ENCODE measurements at places on chromosomes 7 and 10.

DNA sequence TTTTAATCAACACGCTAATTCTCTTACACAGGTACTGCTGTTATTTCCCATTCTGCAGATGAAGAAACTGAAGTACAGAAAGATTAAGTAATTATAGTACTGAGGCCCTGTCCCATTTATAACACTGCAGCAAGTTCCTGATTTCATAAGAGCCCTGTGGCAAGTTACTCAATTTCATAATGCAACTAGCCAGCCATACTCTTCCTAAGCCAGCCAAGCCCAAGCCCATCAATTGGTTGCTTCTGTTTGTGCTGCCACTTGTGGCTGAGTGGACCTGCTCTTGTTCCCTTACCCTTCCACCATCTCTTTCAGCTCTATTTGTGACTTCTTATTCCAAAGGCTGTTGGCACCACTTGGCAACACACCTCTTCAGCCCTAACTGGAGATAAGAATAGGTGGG is 19.7 kb upstream of the PRPF18 start:
- no peak for DNase-seq

DNA sequence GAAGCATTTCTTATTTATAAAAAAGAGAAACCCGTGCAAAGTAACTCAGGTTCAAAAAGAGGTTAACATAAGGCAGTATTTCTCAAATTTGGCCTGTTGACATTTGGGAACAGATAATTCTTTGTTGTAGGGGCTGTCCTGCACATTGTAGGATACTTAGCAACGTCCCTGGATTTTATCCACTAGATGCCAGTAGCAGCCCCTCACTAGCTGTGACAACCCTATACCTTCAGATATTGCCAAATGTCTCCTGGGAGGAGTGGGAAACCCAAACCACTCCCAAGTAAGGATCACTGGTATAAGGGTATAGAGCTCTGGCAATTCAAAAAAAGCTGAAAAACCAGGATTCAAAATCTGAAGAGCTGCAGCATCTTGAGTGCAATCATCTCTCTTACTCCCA is 202.3 kb upstream of the PRKCQ start:
- no peak for DNase-seq

GRCh38 chr7:66627881-66628360 is 760 bp upstream of the KCTD7 start:
- no peak for DNase-seq

- no peak for DNase-seq
Observed at GRCh38 chr10:67669978-67670377, 26.0 kb downstream of the CTNNA3 start.

GRCh38 chr7:115146148-115146547 is 224.3 kb downstream of the MDFIC start:
- no peak for DNase-seq

DNA sequence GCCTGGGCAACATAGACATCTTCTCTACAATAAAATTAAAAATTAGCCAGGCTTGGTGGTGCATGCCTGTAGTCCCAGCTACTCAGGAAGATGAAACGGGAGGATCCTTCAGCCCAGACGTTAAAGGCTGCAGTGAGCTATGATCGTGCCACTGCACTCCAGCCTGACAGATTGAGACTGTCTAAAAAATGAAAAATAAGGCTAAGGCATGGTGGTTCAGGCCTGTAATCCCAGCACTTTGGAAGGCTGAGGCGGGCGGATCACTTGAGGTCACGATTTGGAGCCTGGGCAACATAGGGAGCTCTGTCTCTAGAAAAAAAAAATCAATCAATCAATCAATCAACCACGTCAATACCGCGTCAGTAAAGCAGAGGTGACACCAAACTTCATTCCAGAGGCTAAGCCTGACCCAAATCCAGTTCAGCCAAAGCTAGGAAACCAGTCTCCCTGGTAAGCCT is 31.1 kb downstream of the MRPS24 start:
- DNase-seq, result no peak

DNA sequence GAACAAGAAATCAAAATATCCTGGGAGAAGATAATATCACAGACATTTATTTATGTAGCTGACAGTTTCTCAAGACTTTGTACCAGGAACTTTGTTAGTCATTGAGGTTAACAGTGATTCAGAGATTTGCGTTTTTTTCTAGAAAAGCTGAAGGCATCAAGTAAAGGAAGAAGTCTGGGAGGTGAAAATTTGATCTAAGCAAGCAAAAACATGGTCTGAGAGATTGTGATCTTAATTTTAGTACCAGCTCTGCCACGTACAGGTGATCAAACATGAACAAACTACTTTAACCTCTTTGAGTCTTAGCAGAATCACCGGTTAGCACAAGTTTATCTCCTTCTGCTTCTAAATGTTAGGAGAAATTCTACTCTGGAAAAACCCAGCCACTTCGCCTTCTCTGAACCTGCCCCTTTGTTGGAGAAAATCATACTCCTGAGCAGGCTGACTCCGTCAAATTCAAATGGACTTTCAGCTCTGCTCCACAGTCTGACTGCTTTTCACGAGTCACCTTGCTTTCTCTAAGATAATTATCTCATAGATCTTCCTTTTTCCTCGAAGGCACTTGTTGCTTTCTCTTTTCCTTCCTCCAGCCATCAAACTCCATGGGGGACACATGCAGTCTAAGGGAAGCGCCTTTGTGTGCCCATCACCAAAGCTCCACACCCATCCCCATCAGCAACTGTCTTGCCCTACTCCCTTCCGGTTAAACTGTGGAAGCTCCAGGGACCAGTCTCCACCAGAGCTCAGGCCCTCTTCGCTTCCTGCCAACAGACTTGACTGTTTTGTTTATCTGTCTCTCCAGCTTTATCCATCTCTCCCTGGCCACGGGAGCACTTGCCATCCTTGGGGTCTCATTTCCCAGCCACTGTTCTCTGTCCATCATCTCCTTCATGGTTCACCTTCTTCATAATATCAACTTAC is 86.3 kb downstream of the PRKCQ start:
- DNase-seq, result no peak

GRCh38 chr7:30162133-30162532 is 27.3 kb downstream of the MTURN start:
- no peak for DNase-seq

GRCh38 chr10:71035511-71036296 is 147.3 kb upstream of the PCBD1 start:
- DNase-seq, result no peak

- DNase-seq, result no peak
Observed at GRCh38 chr7:51244885-51245284, 71.7 kb downstream of the COBL start.

GRCh38 chr10:95289003-95289920 is 1.5 kb downstream of the PDLIM1 start:
- DNase-seq, result no peak

GRCh38 chr10:96846926-96847325 is 14.8 kb downstream of the LCOR start:
- DNase-seq, result no peak

DNA sequence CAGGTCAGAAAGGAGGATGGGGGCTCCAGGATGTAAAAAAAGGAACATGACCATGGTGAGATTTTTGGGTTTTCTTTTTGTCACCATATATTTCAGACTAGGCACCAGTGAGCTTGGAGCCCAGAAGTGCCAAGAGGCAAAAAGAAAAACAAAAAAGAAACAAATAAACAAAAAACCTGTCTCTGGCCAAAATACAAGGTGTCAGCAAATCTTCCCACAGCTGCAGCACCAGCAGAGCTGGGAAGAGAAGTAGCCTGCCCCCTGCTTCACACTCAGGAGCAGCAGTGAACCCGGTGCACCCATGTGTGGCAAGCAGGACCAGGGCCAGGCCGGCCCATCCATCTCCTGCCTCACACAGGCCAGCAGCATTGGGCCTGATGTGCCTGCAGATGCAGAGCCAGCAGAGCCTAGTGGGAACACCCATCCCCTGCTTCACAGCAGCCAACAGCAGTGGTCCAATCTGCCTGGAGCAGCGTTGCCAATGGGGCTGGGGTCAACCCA is 34.7 kb upstream of the C10orf71 start:
- no peak for DNase-seq

GRCh38 chr7:143279186-143280098 is 5.3 kb upstream of the TMEM139 start:
- DNase-seq, result no peak

DNA sequence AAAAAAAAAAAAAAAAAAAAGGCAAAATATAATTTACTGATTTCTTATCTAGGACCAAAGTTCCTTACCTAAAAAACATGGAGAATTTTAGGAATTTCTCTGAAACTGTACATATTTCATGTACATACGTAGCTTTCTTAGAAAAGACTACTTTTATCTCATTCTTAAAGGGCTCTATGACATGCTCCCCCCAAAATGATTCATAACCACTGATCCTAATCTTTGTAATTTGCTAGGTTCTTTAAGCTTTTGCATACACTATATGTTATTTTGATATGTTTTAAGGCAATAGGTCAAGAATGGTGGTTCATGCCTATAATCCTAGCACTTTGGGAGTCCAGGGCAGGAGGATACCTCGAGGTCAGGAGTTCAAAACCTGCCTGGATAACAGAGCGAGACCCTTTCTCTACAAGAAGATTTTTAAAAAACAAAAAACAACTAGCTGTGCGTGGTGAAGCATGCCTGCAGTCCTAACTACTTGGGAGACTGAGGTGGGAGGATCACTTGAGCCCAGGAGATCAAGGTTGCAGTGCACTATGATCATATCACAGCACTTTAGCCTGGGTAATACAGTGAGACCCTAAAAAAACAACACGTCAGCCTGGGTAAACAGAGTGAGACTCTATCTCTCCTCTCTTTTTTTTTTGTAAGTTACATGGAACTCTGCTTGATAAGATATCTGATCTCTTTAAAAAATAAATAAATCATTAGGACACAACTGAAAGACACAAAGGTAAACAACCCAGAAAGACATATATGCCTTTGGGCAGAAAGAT is 54.8 kb downstream of the ATAD1 start:
- DNase-seq, result no peak

GRCh38 chr7:38160003-38160571 is 18.0 kb upstream of the STARD3NL start:
- no peak for DNase-seq

GRCh38 chr10:131083915-131084790 is 227.4 kb downstream of the TCERG1L start:
- DNase-seq, result no peak

DNA sequence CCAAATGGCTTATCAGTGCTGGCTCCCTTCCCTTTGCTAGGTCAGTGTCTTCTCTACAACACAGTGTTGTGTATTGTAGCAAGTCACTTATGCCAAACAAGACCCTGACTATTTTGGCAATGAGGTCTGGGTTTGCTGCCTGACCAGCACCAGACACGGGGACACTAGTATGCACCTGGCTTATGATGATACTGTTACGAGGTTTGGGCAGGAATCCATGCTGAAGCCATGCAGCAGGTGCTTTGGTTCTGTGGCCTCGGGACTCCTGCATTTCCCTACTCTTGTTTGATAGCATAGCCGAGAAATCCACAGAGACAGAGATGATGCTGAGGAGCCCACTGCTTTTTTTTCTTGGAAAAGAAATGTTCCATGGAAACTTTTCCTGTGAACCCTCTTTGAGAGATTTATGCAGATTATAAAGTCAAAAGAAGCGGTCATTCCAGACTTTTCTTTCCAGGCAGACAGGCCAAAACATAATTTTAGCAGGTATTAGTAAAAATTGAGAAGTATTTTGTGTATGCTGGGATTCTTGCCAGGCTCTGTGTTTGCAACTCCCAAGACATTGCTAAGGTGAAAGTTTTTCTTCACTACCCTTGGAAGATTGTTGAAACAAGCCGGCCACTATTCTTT is 291.1 kb downstream of the BBS9 start:
- DNase-seq, result no peak

DNA sequence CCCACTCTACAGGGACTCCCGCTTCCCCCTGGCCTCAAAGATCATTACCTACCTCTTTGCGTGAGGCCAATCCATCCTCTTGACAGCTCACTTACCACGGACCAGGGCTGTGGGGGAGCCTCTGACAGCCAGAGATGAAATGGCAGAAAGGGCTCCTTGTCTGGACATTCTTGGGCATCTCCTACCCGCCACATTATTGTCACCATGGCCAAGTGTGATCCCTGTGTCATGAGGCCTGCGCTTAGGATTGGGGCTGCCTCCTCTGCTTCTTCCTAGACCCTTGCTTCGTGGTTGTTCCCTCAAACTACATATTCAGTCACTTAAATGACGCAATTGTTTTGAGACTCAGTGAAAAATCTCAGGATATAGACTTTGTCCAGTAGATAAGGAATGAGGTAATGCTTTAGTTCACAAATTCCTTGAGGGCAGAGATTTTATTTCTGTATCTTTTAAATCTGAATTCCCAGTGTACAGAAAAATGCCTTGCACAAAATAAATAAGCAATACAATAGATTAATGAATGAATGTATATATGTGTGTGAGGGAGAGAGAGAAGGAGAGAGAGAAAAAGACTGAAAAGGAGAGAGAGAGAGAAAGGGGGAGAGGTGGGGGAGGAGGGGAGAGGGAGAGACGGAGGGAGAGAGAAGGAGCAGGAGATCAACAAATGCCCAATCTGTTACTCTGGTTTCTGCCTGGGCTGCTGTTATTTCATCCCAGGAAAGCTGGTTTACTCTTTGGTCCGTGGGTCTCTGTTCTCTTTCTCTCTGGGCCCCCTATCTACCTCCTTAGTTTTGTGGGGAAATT is 159.0 kb downstream of the PLXNA4 start:
- no peak for DNase-seq

DNA sequence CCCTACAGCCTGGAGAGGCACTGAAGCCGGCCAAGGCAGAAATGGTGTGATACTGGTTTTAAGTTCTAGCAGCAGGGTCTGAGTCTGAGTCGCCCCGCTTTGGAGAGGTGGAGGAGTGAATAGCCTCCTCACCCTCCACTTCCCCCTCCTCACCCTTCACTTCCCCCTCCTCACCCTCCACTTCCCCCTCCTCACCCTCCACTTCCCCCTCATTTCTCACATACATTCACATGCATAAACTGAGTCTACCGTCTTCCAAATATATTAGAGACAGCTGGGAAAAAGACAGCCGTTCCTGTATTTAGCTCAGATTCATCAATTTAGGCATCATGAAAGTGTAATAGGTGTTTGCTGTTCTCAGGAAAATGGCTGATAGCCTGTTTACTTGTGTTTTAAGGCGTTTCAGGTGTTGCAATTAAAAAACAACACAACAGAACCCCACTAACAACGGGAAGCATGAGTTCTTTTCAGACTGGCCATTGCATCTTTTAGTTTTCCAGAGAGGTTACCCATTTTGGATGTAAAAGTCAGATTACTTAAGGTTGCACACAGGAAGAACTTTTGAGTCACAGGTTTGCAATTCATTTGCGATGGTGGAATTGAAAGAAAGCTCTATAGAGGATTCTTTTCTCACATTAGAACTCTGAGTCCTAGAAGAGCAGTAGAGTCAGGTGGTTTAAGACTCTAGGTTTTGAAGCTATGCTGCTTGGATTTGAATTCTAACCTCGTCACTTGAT is 861 bp downstream of the NRBF2 start:
- DNase-seq, result no peak

- no peak for DNase-seq
Observed at GRCh38 chr10:71309919-71310318, 9.1 kb upstream of the SLC29A3 start.

Measured in B cell (primary cell).